ENCODE measurements at places on chromosomes 11 and 22.

- no peak for DNase-seq
These were observed 25.7 kb downstream of the ELFN2 start for GRCh38 chr22:37401401-37402183.

GRCh38 chr11:75507571-75507970, 18.2 kb downstream of the GDPD5 start:
- no peak for DNase-seq

- no peak for DNase-seq
These were observed 75.0 kb upstream of the PRODH start for GRCh38 chr22:19011075-19011474.

DNA sequence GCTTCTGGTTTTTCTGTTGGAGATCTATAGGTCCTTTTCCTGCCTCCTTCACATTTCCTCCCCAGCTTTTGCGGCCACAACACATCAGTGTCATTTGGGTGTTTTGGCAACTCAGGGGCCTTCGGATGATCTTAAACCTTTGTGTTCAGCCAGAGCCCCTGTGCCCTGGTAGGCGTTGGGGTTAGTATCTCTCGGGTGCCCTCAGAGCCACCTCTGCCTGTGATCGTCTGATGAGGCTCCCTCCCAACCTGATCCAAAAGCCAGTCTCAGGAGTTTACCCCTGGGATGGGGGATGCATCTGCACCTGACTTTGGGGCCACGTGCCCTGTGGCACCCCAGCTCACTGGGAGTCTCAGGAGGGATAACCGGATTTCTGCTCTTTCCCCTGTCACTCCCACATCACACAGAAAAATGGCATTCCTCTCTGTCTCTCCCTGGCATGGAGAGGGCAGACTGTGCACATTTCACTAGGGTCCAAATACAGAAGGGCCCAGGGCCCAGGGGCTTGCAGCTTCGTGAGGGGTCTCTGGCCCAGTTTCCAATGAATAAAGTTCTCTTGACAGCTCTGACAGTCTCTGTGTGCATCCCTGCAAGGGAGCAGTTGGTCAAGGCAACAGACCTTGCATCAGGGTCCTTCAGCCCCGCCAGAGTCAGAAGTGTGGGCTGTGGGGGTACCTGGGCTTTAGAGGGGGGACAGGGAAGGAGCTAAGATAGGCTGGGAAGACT, 2.6 kb downstream of the RNF26 start:
- no peak for DNase-seq

- DNase-seq = no peak
These were observed 22.9 kb downstream of the ARHGAP20 start for GRCh38 chr11:110689306-110689705.

DNA sequence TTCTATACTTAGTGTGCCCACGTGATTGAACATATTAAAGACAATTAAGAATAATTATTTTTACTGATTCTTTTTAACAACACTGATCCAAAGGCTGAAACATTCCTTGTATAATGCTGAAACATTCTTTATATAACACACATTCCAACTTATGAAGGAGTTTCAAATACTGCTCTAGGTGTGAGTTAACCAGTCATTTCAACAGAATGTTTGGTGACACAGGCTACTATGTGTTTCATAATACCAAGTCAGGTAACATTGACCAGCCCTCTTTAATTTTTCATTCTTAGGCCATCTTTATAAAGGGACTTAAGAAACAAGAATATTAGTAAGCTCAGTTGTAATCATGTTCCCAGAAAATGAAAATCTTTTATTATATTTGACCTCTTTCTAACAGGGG, 136.6 kb downstream of the ELP4 start:
- no peak for DNase-seq

DNA sequence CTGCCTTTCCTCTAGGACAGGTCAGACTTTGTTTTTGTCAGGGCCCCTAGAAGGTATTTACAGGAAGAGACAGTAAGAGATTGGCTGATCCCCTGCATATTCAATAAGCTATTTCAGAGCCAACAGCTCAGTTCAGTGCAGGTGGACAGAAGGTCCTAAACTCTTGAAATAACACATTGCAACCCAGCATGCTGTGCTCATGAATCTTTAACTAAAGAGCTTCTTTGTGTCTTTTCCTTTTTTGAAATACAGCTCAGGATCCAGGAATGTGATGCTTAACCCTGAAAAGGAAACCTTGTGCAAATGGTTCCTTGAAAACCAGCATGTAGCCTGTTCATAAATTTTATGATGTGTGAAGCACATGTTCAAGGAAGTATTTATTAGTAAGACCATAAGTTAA, 43.9 kb downstream of the BBOX1 start:
- no peak for DNase-seq

DNA sequence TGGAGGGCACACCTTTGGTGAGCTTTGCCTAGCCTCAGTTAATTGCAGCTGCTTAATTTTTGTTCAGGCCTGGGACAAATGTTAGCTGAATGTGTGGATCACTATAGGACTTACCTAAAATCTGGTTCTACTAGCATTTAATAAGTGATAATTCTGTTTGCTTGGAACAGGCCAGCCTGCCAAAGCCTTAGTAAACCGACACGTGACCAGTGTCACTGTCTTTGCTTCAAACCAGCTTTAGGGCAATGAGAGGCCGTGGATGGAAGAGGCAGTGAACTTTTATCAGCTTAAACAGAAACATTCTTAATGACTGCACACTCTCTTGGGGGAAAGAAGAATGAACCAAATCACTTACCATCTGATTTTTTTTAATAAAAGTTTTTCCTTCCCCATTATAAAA, 10.8 kb downstream of the PARVA start:
- no peak for DNase-seq

- no peak for DNase-seq
These were observed 44.4 kb upstream of the TSKU start for GRCh38 chr11:76738618-76739240.

DNA sequence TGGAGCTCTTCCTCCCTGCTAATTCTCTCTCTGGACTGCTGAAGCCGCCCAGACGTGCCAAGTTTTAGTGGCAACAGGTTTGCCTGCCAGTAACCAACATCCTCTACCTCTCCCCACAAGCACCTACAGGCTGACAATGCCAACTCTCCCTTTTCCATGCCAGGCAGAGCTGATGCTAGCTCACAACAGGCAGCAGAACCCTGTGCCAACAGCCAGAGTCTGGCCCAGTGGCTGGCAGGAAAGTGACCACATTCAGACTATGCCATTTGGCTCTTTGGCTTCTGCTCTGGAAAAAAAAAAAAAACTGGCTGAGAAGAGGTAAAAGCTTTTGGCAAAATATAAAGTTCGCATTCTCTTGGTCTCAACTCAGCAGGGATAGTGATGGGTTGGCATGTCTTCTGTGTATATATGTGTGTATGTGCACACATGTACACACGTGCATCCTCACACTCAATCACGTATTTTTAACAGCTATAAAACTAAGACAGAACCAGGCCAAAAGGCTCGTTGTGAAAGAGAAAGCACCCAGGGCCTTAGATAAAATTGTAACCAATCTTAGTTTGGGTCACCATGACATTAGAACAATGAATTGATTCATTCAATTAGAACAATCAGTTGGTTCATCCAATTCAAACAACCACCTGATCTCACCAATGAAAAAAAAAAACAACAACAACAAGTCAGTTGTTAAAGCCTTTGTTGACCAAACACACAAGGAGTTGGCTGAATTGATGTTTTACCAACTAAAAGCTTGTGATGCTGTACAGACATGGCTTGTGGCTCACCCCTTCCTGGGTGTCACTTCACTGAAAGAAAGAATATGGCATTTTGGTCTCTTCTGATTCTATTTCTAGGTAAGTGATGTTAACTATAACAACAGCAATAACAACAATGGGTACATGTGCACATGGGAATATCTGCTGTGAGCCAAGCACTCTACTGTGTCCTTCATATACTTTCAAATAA, 48.6 kb downstream of the TRIM29 start:
- DNase-seq = no peak

GRCh38 chr11:1772270-1773130, 8.8 kb upstream of the CTSD start:
- DNase-seq = no peak

GRCh38 chr11:132535830-132536229, 996.5 kb downstream of the OPCML start:
- DNase-seq = no peak

DNA sequence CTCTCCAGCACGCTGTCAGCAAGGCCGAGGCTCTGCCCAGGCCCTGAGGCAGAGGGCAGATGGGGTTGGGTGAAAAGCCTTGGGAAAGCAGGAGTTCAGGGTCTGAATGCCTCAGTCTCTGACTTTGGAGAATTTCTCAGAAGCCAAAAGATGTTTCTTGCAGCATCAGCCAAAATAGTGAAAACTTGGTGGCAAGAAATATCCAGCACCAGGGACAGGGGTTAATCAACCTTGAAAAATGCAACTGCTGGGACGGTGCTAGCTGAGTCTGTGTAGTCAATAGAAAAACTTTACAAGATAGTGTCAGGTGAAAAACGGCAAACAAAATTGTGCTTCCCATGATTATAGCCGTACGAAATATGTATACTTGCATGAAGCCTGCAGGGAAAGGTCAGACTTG, 1.4 kb upstream of the ABCC8 start:
- no peak for DNase-seq

DNA sequence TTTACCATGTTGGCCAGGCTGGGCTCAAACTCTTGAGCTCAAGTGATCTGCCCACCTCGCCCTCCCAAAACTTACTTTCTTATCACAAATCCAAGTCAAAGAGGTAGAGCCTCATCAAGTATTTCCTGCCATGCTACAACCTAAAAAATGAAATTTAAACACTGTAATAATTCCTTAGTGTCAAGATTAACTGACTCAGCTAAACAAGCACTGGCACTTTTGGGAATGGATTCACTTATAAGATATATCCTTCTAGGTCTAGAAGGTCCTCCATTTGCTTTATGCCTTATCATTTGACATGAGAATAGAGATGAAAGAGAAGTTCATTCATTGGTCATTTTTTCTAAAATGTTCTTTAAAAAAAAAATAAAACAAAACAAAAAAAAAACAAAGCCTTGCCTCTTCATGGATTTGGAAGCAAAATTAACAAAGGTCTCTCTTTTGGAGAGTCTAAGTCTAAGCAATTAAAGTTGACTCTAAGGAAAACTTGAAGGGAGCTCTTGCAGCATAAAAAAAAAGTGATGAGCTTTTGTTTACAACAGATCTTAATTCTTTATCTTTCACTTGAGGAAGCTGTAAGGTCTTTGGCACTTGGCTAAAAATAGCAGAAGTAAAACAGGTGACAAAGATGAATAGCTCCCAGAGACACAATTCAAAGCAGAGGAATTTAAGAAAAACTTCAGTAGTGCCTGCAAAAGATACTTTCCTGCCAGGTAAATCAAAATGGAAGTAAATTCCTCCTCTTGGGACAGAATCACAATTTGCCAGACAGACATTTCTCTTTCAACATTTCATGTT, 50.3 kb downstream of the CADM1 start:
- no peak for DNase-seq

GRCh38 chr11:75384438-75385080, 14.8 kb upstream of the RPS3 start:
- peak; percentile 75 for DNase-seq

- no peak for DNase-seq
These were observed 21.2 kb upstream of the ELF5 start for GRCh38 chr11:34534826-34535225.

- DNase-seq = no peak
These were observed 16.1 kb downstream of the MS4A10 start for GRCh38 chr11:60801194-60801593.

DNA sequence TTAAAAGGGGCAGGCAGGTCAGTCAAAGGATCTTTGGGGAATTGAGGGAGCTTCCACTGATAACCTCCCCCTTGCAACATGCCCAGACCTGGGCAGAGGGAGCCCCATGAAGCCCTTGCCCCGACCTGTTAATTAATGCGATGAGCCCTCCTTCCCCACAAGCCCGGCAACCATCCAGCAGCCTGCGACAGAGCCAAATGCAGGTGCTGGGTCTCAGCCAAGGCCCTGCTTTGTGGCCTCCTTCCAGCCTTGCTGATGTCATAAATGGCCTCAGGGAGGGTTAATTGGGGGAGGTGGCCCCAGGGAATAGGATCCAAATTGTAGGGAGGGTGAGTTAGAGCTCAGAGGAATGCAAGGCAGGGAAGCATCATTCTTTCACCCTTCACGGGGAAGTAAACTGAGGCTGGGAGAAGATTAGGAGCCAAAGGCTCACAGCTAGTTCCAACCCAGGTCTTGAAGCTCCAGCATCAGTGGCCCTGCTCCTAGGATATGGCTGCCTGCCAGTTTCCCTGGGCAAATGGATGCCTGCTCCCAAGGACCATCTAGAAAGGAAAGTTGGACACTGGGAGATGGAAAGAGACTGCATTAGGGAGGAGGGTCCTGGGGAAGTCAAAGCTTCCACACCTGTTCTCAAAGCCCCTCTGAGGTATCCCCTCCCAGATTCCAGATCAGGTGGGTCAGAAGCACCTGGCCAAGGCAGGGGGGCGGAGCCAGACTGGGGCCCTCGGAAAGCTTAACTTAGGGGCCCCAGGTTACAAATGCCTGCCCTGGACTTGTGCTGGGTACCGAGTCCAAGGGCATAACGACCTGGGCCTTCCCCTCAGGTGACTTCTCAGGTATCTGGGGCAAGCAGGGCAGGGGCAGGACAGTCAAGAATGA, 34.1 kb downstream of the LMO1 start:
- no peak for DNase-seq

- DNase-seq = no peak
These were observed 3.9 kb upstream of the SAMM50 start for GRCh38 chr22:43951391-43951790.

- DNase-seq = no peak
These were observed 14.8 kb upstream of the MUC5B start for GRCh38 chr11:1208144-1208393.

DNA sequence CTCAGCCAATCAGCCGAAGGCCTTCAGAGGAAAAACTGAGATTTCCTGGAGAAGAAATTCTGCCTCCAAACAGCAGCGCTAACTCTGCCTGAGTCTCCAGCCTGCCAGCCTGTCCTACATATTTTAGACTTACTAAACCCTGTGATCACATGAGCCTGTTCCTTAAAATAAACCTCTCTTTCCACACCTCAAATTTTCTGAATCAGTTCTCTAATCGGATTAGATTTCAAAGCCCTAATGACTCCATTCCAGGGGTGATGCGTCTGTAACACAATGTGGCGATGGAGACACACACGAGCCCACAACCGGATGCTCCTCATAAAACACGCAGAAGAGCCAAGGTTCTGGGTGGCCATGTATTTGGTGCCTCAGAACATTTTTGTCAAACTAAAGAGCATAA, 1371.2 kb downstream of the BRD1 start:
- DNase-seq = no peak

DNA sequence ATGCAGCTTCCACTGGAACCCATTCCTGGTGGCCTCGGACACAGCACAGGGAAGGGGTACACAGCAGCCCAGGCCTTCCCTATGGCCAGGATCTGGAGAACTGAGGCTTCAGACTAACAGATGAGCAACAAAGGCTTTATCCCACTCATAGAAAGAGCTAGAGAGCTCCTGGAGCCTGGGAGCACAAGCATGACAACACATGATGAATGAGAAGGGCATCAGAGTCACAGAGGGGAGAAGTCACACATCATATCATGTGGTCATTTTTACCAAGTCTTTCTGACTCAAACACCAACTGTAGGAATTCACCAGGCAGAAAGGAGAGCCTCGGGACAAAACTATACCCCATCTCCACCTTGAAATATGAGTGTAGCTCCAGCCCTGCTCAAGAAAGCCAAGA, 43.2 kb downstream of the NRXN2 start:
- no peak for DNase-seq

Data from activated naive CD4-positive, alpha-beta T cell (primary cell).